Sigmoid colon (tissue), 7 donors: ENCODE measurements at places on chromosomes 5 and 9. TPM values are rescaled to one million over a fixed set of nuclear protein-coding genes. Genes with fewer than 3 reads are reported as not detected.

The LRRC8A gene
- 26.0 TPM for total RNA-seq

The BTNL3 gene
- total RNA-seq: not detected

The CCDC192 gene
- 0.36 TPM for total RNA-seq

The SPATA24 gene
- total RNA-seq: 1.8 TPM

The NIPBL gene
- 66.4 TPM for total RNA-seq

The IFNB1 gene
- not detected for total RNA-seq

The DRD1 gene
- not detected for total RNA-seq

The SCGB3A2 gene
- not detected for total RNA-seq

DNA sequence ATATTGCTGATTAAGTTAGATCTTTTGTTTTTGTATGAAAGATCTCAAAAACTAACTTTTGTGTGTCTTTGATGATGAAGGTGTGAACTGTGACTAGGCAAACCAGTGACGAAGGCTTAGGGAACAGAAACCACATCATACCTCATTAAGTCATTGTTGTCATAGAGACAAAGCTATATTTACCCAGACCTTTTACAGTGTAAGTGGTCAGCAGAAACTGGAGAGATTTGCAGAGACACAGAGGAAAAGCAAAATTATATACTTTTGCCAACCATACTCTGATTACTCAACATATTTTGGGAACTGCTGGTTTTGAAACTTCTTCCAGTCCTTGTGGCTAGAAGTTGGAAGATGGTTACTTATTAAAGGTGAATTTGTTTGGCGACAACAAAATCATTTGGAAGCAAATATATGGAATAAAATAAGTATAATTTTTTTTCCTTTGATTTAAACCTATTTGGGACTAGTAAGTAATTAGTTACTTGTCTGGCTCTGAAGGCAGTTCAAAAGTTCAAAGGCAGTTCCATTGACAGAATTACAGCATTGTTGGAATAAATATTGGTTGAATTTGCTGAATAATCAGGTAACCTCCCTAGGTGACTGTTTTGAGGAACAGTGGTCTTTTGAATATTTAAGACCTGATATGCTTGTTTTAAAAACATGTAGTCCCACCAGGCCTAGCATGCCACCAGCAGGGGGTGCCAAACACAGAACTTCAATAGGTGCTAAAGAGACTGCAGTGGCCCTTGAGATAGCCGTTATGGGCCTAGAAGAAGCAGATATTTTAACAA is 103.8 kb downstream of the RPS23 start:
- no peak for DNase-seq

- no peak for DNase-seq
These were observed 77.7 kb downstream of the MEF2C start for GRCh38 chr5:88805151-88805784.

DNA sequence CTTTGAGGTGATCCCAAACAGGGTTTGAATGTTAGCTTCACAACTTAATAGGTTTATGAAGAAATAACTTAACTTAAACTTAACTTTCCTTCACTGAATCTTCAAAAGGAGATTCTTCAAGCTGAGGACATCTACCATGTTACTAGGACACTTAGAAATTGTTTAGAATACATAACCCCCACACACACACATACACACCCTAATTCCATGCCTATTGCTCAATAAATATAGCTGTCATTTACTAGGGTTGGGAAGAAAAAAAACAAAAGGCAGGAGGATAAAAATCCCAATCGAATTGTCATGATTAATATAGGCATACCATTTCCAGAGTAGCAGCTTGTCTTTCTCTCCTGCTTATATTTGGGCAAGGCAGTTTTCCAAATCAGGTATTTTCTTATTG is 68.3 kb downstream of the ALDH1A1 start:
- no peak for DNase-seq

DNA sequence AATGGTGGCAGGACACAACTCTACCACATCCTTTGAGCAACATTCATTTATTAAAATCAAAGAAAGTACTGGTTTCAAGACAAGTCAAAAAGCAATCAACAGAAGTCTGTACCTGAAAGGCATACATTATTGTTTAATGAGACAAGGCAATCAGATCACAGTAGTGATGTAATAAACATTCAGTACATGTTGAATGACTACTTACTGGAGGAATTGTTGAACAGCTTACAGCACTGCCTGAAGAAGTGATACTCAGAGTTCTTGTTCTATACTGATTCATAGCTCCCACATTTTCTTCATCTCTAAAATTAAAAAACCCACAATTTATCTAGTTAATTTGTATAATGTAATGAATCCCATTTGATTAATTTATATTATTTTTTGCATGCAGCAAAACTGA is 18.2 kb downstream of the RIOK2 start:
- DNase-seq: no peak

- no peak for DNase-seq
These were observed at the start of gene PCDHGB1 for GRCh38 chr5:141349917-141350619. TSS of gene PCDHGB1 (plus strand) at chr5:141350099. CDS start at chr5:141350261, 162 bp downstream.

- no peak for DNase-seq
These were observed 4.5 kb upstream of the ICE1 start for GRCh38 chr5:5418006-5418405.

GRCh38 chr9:34072410-34072809 is 23.7 kb upstream of the UBAP2 start:
- DNase-seq: no peak

DNA sequence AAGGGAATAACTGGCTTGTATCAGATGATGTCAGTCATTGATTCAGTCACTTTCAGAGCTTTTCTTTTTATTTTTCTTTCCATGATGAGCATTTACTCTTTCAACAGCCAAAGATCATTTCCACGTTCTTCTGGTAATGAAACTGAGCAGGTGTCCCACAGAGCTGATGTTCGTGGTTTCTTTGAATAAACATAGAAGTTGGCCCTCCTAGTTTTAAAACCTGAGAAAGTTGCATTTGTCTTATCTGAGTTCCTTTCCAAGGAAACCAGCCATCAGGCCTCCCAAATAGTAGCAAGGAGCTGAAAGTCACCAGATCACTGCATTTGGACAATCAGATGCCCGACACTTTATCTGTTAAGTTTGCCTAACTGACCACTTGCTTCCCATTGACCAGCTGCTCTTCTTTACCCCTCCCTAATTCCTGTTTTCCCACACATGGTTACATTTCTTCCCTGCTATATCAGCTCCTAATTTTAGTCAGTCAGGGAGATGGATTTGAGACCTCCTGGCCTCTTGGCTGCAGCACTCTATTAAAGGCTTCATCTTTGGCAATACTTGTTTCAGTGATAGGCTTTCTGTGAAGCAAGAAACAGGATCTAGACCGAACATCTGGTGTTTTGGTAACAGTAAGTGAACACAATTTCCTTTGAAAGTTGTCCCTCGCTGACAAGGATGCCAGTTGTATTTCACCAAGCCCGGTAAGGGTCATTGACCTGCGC is 420.8 kb downstream of the CHSY3 start:
- DNase-seq: no peak

DNA sequence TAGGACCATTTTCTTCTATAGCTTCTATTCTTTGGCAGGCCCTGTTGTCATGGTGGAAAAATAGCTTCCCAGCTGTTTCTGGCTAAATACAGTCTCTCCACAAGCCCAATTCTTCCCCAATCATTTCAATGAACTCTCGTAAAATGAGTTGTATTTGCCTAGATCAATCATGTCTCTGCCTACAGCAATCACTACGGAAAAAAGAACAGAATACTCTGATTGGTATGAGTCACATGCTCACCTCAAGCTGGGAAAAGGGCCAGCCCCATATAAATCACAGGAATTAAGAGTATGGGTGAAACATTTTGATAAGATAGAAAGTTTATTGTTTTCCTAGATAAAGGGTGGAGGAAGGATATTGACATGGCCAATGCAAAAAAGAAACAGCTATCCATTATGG is 711.4 kb downstream of the EFNA5 start:
- DNase-seq: no peak

DNA sequence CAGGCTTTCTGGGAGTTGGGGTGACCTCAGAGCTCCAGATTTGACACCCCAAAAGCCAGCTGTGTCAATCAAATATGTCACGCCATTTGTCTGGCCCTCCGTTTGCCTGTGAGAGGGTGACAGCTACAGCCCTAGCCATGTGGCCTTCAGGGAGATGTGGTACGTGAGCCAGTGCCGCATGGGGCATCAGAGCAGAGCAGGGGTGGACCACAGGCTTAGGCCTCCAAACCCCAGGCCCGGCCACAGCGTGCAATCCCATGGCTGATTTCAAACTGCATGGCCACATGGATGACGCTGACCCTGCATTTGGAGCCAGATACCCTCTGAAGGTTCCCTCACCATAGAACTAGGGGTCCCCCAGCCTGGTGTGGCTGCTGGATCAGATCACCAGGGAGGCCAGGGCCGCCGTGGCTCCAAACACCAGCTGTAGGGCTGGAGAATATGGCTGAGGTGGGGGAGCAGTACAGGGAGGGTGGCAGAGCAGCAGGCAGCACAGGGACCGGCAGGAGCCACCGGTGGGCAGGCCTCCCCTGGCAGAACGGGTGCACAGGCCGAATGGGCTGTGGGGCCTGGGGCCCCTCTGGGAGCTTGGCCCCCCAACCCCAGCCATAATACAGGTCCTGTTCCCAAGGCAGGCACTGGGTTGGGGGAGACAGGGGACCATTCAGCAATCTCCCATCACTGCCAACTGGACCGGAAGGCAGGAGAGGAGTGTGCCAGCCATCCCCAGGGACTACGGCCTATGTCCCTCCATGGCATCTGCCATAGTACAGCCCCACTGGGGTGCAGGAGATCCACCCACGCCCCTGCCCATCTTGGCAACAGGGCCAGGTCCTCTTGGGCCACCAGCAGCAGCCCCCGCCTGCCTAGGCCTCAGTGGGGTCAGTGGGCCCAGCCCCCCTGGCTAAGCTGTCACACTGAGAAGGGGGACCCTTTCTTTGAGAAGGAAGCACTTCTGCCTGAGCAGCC is 1.5 kb downstream of the SAPCD2 start:
- DNase-seq: no peak

GRCh38 chr9:129141066-129142041 is 30.1 kb downstream of the PTPA start:
- peak; percentile 93 for DNase-seq
